ENCODE measurements at places on chromosomes 2 and 18. TPM values are rescaled to one million over a fixed set of nuclear protein-coding genes. Genes with fewer than 3 reads are reported as not detected.

- ATAC-seq = no peak
Measured at GRCh38 chr18:61993831-61994230, 101.0 kb upstream of the RNF152 start.

- ATAC-seq = no peak
Measured at GRCh38 chr2:23993736-23994269, 16.1 kb upstream of the MFSD2B start.

DNA sequence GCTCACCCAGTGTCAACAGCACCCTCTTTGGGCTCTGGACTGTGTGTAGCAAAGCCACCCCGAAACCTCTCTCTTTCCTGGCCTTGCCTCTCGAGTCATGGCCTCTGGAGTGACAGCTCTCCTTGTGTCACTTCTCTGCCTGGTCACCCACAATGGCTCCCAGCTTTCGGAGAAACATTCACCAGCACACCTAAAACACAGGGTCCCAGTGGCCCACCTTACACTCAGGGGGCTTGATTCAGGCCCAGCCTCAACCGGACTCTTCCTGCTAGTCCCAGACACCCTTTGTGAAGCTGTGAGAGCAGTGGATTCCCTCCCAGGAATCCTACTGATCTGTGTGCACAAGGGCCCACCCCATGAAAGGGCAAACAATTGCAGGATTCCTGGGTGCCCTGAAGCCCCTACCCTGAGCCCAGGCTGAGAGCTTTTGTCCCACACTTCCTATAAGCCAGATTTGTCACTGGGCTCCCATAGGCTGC, 137.2 kb upstream of the HAAO start:
- no peak for ATAC-seq

CXCR1 gene
- 0.21 TPM for total RNA-seq

GCG gene
- not detected for total RNA-seq
